HEK293T (cell line): ENCODE measurements at places on chromosomes 3 and 15.

DNA sequence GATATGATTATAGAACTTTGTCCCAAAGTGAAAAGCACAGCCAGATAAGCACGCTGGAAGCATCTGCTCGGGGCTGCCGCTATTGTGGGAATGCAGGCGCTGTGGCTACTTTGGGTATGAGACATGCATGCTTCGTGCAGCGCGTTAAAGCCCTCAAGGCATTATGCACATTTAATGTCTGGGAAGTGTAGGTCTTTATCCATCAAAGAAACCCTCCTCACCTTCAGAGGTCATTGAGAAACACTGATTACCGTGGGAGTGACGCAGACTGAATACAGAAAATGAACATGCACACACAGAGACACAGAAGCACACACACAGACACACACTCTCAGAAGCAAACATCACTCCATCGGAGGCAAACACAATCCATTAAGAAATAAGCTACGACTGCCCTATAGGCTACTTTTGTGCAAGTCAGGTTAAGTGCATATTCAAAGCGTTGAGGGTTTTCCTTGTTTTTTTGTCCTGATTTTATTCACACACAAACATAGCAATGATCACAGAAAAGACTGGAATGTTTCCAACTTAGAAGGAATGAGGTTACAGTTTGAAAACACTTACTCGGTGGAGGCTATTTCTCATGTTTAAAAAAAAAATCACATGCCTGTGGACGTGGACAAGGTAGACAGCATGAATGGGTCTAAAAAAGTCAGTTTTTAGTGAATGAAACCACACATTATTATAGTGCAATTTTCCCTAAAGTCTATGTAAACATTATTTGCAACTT, 68.5 kb downstream of the PLCH1 start:
- DNase-seq: peak; percentile 46

- DNase-seq: no peak
These were observed 61.0 kb upstream of the CSTA start for GRCh38 chr3:122263974-122264588.

GRCh38 chr3:124986192-124987143, 51.9 kb upstream of the MUC13 start:
- peak; percentile 26 for DNase-seq

DNA sequence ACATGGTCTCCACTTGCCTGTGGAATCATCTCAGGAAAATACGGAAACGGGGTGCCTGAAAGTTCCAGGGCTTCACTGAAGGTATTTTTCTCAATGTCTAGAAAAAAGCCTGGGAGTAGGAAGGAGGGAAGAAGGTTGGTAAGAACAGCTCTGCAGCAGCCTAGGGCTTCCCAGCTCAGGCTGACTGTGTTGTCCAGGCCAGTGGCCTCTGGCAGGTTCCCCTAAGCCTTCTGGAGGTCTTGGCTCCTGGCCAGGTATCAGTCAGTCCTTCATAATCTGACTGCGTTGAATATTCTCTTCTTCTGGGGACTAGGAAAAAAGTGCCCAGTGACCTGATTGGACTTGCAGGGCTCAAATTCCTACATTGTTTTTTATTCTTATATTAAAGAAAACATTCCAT, 38.6 kb downstream of the SSR3 start:
- DNase-seq: no peak

- DNase-seq: no peak
These were observed 17.6 kb downstream of the MYO5A start for GRCh38 chr15:52511084-52511483.

- DNase-seq: no peak
These were observed 254.8 kb upstream of the EOMES start for GRCh38 chr3:27976933-27977332.

DNA sequence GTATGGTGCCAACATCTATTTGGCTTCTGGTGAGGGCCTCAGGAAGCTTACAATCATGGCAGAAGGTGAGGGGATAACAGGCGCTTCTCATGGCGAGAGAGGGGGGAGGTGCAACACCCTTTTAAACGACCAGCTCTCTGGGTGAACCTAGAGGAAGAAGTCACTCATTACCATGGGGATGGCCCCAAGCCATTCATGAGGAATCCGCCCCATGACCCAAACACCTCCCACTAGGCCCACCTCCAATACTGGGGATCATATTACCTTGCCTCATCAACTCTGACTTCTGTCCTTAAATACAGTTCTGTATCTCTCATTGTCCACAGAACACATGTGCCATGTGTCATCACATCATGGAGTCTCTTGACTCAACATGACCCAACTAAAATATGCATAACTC, 37.5 kb upstream of the CLRN1 start:
- no peak for DNase-seq

- DNase-seq: no peak
These were observed 82.4 kb downstream of the WWTR1 start for GRCh38 chr3:149575213-149575960.
